Heart right ventricle (tissue), 16 donors: ENCODE measurements at places on chromosomes 2 and 18.

GRCh38 chr2:35428548-35428947, 927.0 kb upstream of the CRIM1 start:
- peak; percentile 15 for DNase-seq

GRCh38 chr2:160337728-160338127, 137.7 kb upstream of the ITGB6 start:
- no peak for DNase-seq

DNA sequence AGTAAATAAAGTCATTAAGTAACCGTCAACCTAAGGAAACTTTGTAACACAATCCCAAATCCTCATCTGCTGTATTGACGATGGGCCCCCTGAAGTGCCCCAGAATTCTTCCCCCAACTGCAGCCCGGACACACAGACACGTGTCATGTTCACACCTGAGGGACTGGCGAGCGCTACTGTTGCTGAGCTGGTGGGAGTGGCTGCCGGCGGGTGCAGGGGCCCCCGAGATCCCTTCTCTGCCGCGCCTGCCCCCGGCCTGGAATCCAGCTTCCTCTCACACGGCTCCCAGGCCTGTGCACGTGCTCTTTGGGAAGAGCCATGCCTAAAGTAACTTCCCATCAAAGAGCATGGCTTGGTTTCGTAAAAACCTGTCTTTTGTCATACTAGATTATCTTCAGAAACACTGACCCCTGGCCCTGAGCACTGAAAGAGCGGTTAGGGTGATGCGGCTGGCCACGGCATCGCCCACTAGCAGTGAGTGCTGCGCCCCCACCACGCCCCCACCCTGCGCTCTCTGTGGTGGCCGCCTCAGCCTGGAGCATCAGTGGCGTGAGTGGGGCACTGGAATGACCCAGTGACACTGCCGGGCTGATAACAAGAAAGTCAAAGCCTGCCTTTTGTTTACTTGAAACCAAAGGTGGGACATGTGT, 56.0 kb downstream of the ADI1 start:
- no peak for DNase-seq

DNA sequence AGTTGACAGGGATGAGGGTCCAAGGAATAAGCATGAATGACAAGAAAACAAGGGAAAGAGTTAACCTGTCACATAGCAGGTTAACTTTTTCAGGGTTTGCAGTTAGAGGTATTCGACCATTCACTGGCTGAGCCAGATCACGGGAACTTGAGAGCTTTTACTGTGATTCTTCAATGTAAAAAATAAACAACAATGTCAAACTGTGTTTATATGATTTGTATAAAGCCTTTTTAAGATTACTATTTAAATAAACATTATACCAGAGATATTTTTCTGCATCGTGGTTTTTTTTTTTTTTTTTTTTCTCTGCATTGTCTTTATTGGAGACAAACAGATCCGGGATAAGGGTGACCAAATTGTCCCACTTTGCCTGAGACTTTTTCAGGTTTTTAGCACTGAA, 115.6 kb downstream of the NRP2 start:
- no peak for DNase-seq

DNA sequence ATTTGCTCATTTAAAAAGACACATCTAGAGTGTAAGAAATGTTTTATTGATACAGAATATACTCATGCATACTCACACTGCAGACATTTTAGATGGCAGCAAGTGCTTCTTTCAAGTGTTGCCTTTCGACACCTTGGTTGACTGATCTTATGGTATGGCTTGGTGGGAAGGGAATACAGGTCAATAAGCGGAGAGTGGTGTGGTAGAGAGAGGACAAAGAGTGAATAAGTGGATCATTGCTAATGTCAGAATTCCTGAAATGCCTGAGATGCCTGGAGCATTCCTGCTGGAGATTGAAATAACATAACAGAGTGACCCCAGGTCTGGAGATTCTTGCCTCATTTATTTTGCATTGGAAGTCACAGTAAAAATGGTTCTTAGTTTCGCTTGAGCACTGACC, 76.7 kb downstream of the RND3 start:
- DNase-seq, result no peak

- no peak for DNase-seq
Observed at GRCh38 chr2:179036353-179036905, 13.5 kb downstream of the CCDC141 start.

GRCh38 chr2:177175917-177176668, 36.5 kb upstream of the HNRNPA3 start:
- DNase-seq, result no peak

GRCh38 chr2:27130396-27130795, 4.0 kb downstream of the PREB start:
- no peak for DNase-seq

GRCh38 chr2:161415034-161415986, 787 bp upstream of the TBR1 start:
- DNase-seq, result no peak

DNA sequence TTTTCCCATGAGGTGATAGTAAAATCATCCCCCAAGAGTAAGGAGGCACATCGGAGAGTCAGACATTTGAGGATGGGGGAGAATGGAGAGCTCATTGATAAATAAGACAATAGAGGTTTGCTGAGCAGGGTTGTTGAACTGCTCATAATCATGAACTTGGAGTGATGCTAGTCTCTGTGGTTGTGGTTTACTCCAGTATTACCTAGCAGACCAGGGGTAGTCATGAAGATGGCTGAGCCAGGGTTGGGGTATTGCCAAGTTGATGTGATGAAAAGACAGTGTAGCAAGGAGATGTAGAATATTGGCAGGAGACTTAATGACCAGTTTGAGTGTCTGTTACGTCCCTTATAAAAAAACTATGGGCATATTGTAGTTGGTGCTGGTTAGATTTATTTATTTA, 25.4 kb downstream of the CYBRD1 start:
- DNase-seq, result no peak
